ENCODE measurements at places on chromosomes 7 and 10.

GRCh38 chr7:34038816-34039470 is 133.6 kb downstream of the BMPER start:
- no peak for DNase-seq

DNA sequence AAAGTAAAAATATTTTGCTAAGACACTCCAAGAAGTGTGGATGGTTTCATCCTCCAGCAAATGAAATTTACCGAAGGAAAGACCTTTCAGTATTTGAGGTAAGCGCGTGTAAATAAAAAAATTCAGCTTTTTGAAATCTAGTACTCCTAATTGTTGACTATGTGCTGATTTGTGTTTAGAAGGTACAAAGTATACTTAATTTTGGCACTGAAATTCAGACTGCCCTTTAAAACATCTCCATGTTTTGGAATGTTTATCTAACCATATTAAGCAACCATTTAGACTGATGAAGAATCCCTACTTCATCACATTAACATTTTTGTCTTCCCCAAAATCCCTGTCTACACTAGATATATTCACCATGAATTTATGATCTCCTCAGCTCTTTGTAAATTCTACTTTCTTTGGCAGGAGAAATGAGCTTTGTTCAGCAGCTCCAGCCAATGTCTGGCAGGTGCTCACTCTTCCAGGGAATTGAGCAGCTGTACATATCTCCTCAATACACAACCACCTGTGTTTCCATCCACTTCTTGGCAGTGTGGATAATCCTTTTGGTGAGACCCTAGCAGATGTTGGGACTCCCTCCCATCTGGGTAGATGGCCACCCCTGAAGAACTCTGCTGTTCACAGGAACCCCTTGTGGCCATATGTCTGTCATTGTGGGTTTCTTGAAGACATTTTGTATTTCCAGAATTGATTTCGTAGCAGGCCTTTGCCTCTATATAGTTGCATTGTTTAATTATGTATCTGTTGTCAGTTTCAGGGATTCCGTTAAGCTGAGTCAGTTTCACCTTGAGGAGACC is 129.4 kb upstream of the SAMD8 start:
- DNase-seq = no peak

DNA sequence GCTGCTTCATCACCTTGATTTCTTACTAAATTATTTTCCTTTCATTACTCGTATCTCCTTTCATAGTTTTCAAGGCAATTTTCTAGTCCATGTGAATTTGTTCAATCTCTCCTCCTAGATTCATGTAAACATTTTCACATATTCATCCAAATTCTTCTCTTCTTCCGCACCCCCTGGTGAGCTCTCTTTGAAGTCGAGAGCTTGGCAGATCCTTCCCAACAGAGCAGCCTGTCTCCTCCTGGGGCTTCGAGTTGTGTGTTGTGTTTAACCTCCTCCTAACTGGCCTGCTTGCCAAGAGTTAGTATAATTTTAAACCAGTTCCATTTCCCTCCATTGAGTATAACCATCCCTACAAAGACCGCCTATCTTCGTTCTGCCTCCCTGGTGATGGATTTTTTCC is 272.4 kb upstream of the CELF2 start:
- DNase-seq = no peak

- DNase-seq = no peak
These were observed 10.9 kb upstream of the PLAU start for GRCh38 chr10:73900064-73900463.

GRCh38 chr10:51666456-51666855 is 32.9 kb downstream of the CSTF2T start:
- no peak for DNase-seq

DNA sequence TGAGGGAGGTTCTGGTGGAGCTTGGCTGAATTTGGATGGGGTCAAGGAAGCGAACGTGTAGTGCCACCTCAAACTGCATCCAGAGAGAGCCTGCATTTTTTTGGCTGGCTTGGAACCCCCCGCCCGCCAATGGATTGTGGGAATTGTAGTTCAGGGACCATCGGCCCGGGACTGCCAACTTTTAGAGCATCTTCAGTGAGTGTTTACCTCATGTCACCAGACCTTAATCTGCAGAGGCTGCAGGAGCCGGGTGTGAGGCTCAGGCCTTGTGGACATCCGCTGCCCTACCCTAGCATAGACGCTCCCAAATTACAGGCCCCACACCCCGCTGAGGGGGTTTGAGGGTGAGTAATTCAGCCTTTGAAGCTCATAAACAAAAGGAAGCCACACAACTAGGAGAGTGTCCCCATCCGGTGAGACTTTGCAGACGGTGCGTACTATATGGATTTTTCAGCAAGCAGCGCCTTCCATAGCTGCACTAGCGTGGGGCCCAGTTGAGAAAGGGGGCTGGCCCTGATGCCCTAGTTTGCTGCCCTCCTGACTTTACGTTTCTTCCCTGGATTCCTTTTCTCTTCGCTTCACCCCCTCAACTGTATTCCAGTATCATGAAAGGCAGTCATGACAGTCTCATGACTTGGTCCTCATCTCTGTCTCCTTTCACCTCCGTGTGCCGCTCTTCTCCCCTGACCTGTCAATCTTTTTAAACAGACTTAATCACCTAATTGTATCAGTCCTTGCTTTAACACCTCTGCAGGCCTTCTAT is 717 bp downstream of the CNPY4 start:
- DNase-seq = peak; percentile 81

- DNase-seq = no peak
These were observed 414.5 kb downstream of the REEP3 start for GRCh38 chr10:63935705-63936104.

DNA sequence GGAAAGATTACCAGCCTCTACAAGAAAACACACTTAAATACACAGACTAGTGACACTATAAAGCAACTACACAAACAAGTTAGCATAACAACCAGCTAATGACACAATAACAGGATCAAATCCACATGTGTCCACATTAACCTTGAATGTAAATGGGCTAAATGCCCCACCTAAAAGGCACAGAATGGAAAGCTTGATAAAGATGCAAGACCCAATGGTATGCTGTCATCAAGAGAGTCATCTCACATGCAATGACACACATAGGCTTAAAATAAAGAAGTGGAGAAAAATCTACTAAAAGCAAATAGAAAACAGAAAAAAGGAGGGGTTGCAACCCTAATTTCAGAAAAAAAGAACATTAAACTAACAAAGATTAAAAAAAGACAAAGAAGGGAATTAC is 14.0 kb upstream of the GIMAP4 start:
- DNase-seq = no peak
